Karpas-422 (cell line): ENCODE measurements at places on chromosomes 16 and 17.

GRCh38 chr17:59366773-59367656, 35.6 kb downstream of the YPEL2 start:
- no peaks in the 10 kb centered on the region for H3K27me3 ChIP-seq
- H3K27ac ChIP-seq = no peak overlapping the region
- DNase-seq = no peak
- H3K36me3 ChIP-seq = no peaks in the 10 kb centered on the region
- peaks cover 21% of the 10 kb centered on the region for H3K4me1 ChIP-seq

DNA sequence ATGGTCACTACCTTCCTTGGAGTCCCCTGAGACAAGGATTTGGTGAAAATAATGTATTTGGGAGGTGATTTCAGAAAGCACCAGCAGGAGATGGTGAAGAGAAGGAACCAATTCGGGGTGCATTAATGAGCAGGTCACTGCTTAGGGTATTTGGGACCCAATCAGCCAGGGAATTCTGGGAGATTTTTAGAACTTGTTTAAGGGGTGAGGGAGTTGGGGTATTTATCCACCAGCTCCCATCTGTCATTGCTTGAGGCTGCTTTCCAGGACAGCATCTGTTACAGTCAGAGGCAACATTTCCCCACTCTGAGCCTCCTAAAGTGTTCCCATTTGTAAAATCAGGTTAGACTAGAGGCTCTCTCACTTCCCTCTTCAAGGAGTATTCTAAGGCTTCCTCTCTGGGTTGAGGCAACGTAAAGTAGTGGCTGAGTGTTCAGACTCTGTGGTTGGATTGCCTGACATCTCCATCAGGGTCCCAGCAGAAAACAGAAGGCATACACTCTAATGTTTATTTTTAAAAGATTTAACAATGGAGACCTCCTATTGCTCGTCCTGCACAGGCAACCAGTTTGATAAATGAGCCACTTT, 60.9 kb downstream of the CLEC19A start:
- H3K27me3 ChIP-seq = no peaks in the 10 kb centered on the region
- DNase-seq = no peak
- no peaks in the 10 kb centered on the region for H3K36me3 ChIP-seq
- H3K4me3 ChIP-seq = no peak overlapping the region

GRCh38 chr16:769934-770333, 9.4 kb downstream of the MSLN start:
- DNase-seq = no peak
- H3K4me3 ChIP-seq = no peak overlapping the region
- H3K27ac ChIP-seq = no peak overlapping the region
- no peaks in the 10 kb centered on the region for H3K4me1 ChIP-seq
- H3K36me3 ChIP-seq = no peaks in the 10 kb centered on the region

DNA sequence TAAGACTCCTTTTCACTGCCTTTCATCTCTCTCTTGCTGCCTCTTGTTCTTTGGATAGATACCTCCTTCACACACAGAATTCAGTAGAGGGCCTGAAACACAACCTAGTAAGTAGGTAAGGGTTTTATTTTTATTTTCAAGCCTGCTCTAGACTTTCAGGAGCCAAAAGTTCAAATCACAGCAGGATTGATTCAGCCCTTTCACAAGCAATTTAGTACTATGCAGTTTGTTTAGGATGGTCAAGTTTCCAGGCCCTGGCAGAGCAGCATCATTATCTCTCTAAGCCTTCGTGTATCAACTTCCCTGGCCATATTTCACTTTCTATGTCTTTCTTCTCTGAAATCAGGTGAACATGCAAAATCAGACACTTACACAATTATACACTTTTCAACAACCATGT, 148.8 kb upstream of the CORO6 start:
- no peak for DNase-seq
- H3K27me3 ChIP-seq = no peaks in the 10 kb centered on the region

- H3K27ac ChIP-seq = no peak overlapping the region
- H3K4me1 ChIP-seq = no peaks in the 10 kb centered on the region; the same call in 1 of the 2 replicates
- H3K4me3 ChIP-seq = no peak overlapping the region
- no peaks in the 10 kb centered on the region for H3K36me3 ChIP-seq
- DNase-seq = no peak
These were observed 62.1 kb downstream of the CRISPLD2 start for GRCh38 chr16:84881702-84882521.

- H3K4me1 ChIP-seq = peaks cover 6% of the 10 kb centered on the region; the same call in 1 of the 2 replicates
- H3K27ac ChIP-seq = no peak overlapping the region
- H3K4me3 ChIP-seq = no peak overlapping the region
- H3K27me3 ChIP-seq = no peaks in the 10 kb centered on the region
- no peak for DNase-seq
These were observed 91.1 kb downstream of the C17orf67 start for GRCh38 chr17:56742601-56743000.

GRCh38 chr16:361872-362701, 8.3 kb downstream of the MRPL28 start:
- no peaks in the 10 kb centered on the region for H3K27me3 ChIP-seq
- DNase-seq = peak; percentile 93
- no peaks in the 10 kb centered on the region for H3K36me3 ChIP-seq
- H3K4me3 ChIP-seq = no peak overlapping the region
- H3K4me1 ChIP-seq = peaks cover 17% of the 10 kb centered on the region
- H3K27ac ChIP-seq = no peak overlapping the region

DNA sequence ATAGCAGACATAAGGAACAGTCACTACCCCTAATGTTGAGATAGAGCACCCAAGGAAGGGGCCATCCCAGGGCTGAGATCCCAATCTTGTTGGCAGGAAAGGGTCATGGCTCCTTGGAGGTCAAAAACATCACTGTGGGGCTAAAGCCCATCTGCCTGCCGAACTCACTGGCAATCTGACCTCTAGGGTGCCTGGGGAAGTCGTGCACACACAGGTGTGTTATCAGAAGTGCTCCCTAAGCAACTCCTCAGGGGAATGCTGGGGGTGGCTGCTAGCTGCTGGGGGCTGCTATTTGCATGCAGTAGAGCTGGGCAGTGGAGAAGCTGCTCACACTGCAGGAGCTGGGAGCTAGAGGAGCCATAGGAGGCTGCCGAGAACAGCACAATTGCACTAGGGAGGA, 47.5 kb upstream of the PHOSPHO1 start:
- H3K4me1 ChIP-seq = peaks cover 11% of the 10 kb centered on the region
- no peak overlapping the region for H3K27ac ChIP-seq
- no peak overlapping the region for H3K4me3 ChIP-seq
- H3K27me3 ChIP-seq = no peaks in the 10 kb centered on the region
- DNase-seq = no peak

- H3K4me1 ChIP-seq = no peaks in the 10 kb centered on the region
- no peak overlapping the region for H3K27ac ChIP-seq
- DNase-seq = no peak
- H3K27me3 ChIP-seq = no peaks in the 10 kb centered on the region
- no peaks in the 10 kb centered on the region for H3K36me3 ChIP-seq
These were observed 195.3 kb upstream of the AXIN2 start for GRCh38 chr17:65756760-65757159.

DNA sequence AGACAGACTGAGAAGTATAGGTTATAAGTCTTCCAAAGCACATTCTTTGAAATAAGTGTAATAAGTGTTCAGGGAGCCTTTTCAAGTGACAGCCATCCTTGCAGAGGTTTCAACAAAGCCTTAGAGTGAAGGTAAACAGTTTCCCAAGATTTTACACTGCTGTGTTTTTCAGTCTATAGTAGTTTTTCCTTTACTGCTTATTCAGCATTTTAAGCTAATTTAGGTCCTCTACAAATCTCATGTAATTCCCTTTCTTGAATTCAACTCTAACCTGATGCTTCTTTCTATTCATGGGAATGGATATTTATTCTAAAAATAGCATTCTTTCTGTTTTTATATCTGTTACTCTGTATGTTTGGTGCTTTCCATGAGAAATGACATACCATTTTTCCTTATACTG, 211.3 kb downstream of the PHKB start:
- H3K27me3 ChIP-seq = no peaks in the 10 kb centered on the region
- H3K4me3 ChIP-seq = no peak overlapping the region
- H3K4me1 ChIP-seq = no peaks in the 10 kb centered on the region
- H3K36me3 ChIP-seq = peaks cover 12% of the 10 kb centered on the region
- no peak overlapping the region for H3K27ac ChIP-seq

GRCh38 chr17:63694229-63694949, 5.5 kb downstream of the LIMD2 start:
- H3K36me3 ChIP-seq = peaks cover 12% of the 10 kb centered on the region
- H3K4me3 ChIP-seq = no peak overlapping the region; the same call in 1 of the 2 replicates
- DNase-seq = peak; percentile 50
- no peaks in the 10 kb centered on the region for H3K27me3 ChIP-seq

- no peak for DNase-seq
- no peaks in the 10 kb centered on the region for H3K27me3 ChIP-seq
- no peaks in the 10 kb centered on the region for H3K4me1 ChIP-seq
These were observed 7.7 kb downstream of the MIEF2 start for GRCh38 chr17:18267927-18268711.

DNA sequence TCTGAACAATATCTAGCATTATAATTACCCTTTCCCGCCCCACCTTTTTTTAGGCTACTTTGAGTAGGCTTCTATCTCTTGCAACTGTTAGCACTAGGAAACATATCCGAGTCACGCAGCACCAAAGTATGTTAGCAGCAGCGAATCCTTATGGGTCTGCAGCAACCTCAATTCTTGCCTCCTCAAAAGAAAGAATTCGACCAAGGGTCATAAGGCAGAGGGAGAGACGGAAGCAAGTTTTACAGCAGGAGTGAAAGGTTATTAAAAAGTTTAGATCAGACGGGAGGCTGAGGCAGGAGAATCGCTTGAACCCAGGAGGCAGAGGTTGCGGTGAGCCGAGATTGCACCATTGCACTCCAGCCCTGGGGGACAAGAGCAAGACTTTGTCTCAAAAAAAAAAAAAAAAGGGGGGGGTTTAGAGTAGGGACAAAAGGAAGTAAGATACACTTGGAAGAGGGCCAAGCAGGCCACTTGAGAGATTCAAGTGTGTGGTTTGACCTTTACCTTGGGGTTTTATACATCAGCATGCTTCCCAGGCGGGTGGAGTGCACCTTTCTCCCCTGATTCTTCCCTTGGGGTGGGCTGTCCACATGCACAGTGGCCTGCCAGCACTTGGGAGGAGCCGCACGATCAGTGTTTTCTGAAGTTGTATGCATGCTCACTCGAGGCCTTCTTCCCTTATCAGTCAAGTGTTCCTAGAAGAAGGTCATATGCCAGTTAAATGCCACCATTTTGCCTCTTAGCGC, 67.7 kb downstream of the HLF start:
- no peaks in the 10 kb centered on the region for H3K27me3 ChIP-seq
- no peaks in the 10 kb centered on the region for H3K4me1 ChIP-seq
- no peak overlapping the region for H3K4me3 ChIP-seq
- H3K36me3 ChIP-seq = no peaks in the 10 kb centered on the region
- no peak for DNase-seq

- no peak overlapping the region for H3K4me3 ChIP-seq
- peaks cover 8% of the 10 kb centered on the region for H3K4me1 ChIP-seq
- no peaks in the 10 kb centered on the region for H3K27me3 ChIP-seq
- H3K27ac ChIP-seq = no peak overlapping the region
- no peak for DNase-seq
These were observed 505.0 kb downstream of the GRIN2A start for GRCh38 chr16:9677301-9677653.

- H3K4me1 ChIP-seq = no peaks in the 10 kb centered on the region
- H3K4me3 ChIP-seq = no peak overlapping the region
- H3K27me3 ChIP-seq = no peaks in the 10 kb centered on the region
- no peak for DNase-seq
- H3K27ac ChIP-seq = no peak overlapping the region
These were observed 11.2 kb upstream of the CORO6 start for GRCh38 chr17:29633886-29634285.

GRCh38 chr17:17207998-17208397, 1.9 kb upstream of the PLD6 start:
- H3K27me3 ChIP-seq = no peaks in the 10 kb centered on the region
- H3K27ac ChIP-seq = no peak overlapping the region
- no peaks in the 10 kb centered on the region for H3K36me3 ChIP-seq
- no peak for DNase-seq

GRCh38 chr16:48434653-48435317, 49.6 kb upstream of the SIAH1 start:
- no peak overlapping the region for H3K4me3 ChIP-seq
- H3K27ac ChIP-seq = no peak overlapping the region
- no peaks in the 10 kb centered on the region for H3K36me3 ChIP-seq
- H3K27me3 ChIP-seq = no peaks in the 10 kb centered on the region

DNA sequence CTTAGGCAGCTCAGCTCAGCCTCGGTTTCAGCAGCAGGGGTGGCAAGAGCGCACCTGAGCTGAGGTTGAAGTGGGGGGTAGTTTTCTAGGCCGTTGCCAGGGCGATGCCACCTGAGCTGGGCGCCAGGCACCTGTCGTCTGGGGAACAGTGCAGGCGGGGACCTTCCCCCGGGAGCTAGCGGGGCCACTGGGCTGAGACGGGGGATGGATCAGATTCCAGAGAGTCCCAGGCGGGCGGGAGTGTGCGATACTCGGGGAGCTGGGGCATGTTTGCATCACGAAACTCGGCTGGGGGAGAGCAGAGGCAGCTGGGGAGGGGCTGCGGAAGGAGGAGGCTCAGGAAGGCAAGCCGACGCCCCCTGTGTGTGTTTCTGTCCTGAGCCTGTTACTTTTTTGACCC, 477 bp upstream of the CLDN9 start:
- DNase-seq = no peak
- H3K4me1 ChIP-seq = no peaks in the 10 kb centered on the region
- no peaks in the 10 kb centered on the region for H3K27me3 ChIP-seq
